ENCODE measurements at places on chromosomes 16 and 17. TPM values are rescaled to one million over a fixed set of nuclear protein-coding genes. Genes with fewer than 3 reads are reported as not detected.

GRCh38 chr16:52558448-52558847, 11.5 kb upstream of the TOX3 start:
- no peak overlapping the region for H3K4me3 ChIP-seq
- no peak for DNase-seq
- H3K4me1 ChIP-seq, result no peaks in the 10 kb centered on the region
- no peaks in the 10 kb centered on the region for H3K36me3 ChIP-seq
- H3K27ac ChIP-seq, result no peak overlapping the region

- no peak for DNase-seq
- H3K36me3 ChIP-seq, result no peaks in the 10 kb centered on the region
- peaks cover 26% of the 10 kb centered on the region for H3K27me3 ChIP-seq
- H3K27ac ChIP-seq, result no peak overlapping the region
- H3K4me3 ChIP-seq, result no peak overlapping the region
- no peaks in the 10 kb centered on the region for H3K4me1 ChIP-seq
These were observed 24.4 kb downstream of the TBX21 start for GRCh38 chr17:47757386-47757785.

DNA sequence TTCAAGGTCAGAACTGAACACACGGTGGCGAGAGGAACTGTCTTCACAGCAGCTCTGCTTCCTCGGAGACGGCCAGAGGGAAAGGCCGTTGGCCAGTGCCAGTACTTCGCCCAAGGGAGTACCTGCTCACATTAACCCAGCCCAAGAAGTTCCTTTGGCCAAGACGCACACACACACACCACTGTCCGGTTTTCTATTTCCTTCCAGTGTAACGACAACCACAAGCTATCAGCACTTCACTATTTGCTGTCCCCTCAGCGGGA, 744 bp upstream of the GGNBP2 start:
- H3K36me3 ChIP-seq, result peaks cover 42% of the 10 kb centered on the region
- peak overlapping the region; percentile 96 for H3K27ac ChIP-seq
- no peaks in the 10 kb centered on the region for H3K27me3 ChIP-seq
- DNase-seq, result no peak
- peak overlapping the region; percentile 98 for H3K4me3 ChIP-seq

The GGNBP2 gene
- total RNA-seq, result 92.5 TPM

GRCh38 chr17:38559051-38559879, 46.5 kb downstream of the SRCIN1 start:
- H3K36me3 ChIP-seq, result no peaks in the 10 kb centered on the region
- H3K4me3 ChIP-seq, result peak overlapping the region; percentile 84
- peak overlapping the region; percentile 58 for H3K27ac ChIP-seq
- peaks cover 58% of the 10 kb centered on the region for H3K27me3 ChIP-seq
- H3K4me1 ChIP-seq, result peaks cover 20% of the 10 kb centered on the region
- DNase-seq, result peak; percentile 80

GRCh38 chr17:78717431-78717980, 64.6 kb downstream of the CYTH1 start:
- peaks cover 10% of the 10 kb centered on the region for H3K36me3 ChIP-seq
- H3K27me3 ChIP-seq, result no peaks in the 10 kb centered on the region
- H3K27ac ChIP-seq, result no peak overlapping the region
- DNase-seq, result no peak
- H3K4me3 ChIP-seq, result no peak overlapping the region

GRCh38 chr16:10577305-10578202, 2.8 kb downstream of the EMP2 start:
- no peaks in the 10 kb centered on the region for H3K4me1 ChIP-seq
- H3K4me3 ChIP-seq, result no peak overlapping the region
- DNase-seq, result no peak
- peaks cover 30% of the 10 kb centered on the region for H3K27me3 ChIP-seq

DNA sequence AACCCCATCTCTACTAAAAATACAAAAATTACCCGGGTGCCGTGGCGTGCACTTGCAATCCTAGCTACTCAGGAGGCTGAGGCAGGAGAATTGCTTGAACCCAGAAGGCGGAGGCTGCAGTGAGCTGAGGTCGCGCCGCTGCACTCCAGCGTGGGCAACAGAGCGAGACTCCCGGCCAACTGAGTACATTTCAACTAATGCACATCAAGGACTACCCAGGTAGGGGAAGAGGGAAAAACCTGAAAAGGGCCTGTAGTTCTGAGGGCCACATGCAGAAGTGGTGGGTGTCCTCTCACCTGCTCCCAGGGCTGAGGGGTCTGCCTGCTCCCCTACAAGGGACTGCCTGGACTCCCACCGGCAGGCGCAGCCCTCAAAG, 584 bp upstream of the SLC16A5 start:
- peak overlapping the region; percentile 44 for H3K27ac ChIP-seq
- peaks cover 29% of the 10 kb centered on the region for H3K4me1 ChIP-seq
- DNase-seq, result no peak
- H3K4me3 ChIP-seq, result peak overlapping the region; percentile 61

GRCh38 chr17:50314456-50315011, 31.4 kb upstream of the XYLT2 start:
- no peak overlapping the region for H3K4me3 ChIP-seq
- no peaks in the 10 kb centered on the region for H3K27me3 ChIP-seq
- no peak for DNase-seq
- peaks cover 32% of the 10 kb centered on the region for H3K4me1 ChIP-seq

The HERPUD1 gene
- total RNA-seq, result 172 TPM

GRCh38 chr16:24541233-24541933, 2.0 kb downstream of the RBBP6 start:
- H3K27me3 ChIP-seq, result no peaks in the 10 kb centered on the region
- H3K4me1 ChIP-seq, result peaks cover 43% of the 10 kb centered on the region
- no peak for DNase-seq
- H3K4me3 ChIP-seq, result peak overlapping the region; percentile 89
- peak overlapping the region; percentile 96 for H3K27ac ChIP-seq

The NAE1 gene
- 125 TPM for total RNA-seq

DNA sequence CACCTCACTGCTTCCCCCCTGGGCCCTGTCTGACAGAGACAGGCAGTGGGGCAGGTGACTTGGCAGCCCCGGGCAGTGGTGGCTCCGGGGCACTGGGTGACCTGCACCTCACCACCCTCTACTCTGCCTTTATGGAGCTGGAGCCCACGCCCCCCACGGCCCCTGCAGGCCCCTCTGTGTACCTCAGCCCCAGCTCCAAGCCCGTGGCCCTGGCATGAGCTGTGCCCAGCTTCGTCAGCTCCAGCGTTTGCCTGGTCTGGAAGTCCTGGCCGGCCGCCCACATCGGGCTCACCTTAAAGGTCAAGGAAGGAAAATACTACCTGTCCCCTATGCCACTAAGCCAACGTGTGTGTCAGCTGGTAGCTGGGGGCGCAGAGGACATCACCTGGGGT, 15.2 kb downstream of the UNC119 start:
- no peaks in the 10 kb centered on the region for H3K4me1 ChIP-seq
- H3K27ac ChIP-seq, result no peak overlapping the region
- H3K4me3 ChIP-seq, result no peak overlapping the region
- DNase-seq, result no peak
- H3K27me3 ChIP-seq, result no peaks in the 10 kb centered on the region
